ENCODE measurements at places on chromosomes 5 and 9. TPM values are rescaled to one million over a fixed set of nuclear protein-coding genes. Genes with fewer than 3 reads are reported as not detected.

The ATOSB gene
- 12.2 TPM for total RNA-seq

The TSSK1B gene
- total RNA-seq, result under 0.01 TPM

GRCh38 chr5:56356121-56356835, 123.1 kb upstream of the ANKRD55 start:
- no peak for DNase-seq

DNA sequence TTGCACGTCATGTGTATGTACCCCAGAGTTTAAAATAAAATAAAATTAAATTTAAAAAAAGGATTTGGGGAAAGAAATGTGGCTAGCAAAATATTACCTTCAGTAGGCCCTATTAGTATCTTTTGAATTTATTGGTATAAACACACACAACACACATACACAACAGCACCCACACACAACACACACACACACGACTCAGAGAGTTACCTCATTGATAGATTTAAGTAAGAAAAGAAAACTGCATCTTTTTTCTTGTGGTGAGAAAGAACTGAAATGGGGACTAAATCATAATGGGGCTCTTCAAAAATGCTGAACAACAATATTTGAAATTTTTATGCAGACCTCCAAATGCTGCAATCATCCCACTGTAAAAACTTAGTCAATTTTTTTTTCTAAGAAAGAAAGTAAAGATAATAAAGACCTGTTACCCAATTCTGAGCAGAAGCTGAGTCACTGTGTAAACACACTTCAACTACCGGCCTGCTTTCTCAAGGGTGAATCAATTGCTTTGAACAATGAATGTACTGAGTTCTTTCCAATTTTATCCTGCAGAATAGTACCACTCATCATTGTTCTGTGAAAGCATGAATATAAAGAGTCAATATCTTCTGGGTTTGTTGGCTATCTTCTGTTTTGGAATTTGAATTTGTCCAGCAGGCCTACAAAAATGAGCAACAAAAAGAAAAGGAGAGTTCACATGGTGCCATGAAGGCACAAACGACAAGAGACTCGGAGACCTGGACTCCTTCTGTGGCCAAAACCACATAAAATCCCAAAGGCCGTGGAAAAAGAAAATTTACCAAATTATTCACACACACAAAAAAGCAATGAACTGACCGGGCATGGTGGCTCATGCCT, 57.9 kb upstream of the CCNG1 start:
- peak; percentile 8 for DNase-seq

DNA sequence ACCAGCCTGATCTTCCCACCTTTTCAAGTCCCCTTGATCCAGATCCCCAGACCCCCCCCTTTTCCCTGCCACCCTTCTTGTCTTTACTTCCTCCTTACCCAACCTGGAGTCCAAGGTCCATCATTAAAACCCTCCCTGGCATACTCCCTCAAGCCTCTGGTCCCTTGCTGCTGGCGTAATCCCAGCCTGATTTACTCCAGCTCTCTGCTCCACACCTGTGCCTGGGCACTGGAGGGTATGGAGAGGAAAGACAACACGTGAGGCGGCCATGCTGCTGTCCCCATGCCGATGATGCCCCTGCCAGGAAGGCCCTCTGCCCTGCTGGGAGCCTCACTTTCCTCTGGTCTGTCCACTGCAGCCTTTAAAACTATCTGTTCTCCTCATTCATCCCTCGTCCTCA, 5.1 kb downstream of the B4GALT7 start:
- DNase-seq, result no peak

DNA sequence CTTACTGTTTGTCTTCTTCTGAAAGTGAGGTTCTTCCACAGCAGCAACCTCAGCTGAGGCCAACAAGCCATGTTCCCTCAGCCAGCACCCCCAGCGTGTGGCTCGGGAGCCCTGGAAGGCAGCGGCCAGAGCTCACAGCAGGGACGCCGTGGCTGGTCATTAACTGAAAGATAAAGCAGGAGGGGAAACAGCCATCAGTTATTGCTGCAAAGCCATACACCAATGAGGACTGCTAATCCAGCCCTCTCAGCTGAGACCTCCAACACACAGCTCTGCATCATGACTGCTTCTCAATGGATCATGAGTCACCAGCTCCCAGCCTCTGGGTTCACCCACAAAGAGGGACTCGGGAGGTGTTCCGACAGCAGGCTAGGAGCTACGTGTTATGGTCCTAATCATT, 24.3 kb downstream of the ABCA1 start:
- no peak for DNase-seq

- no peak for DNase-seq
Observed at GRCh38 chr5:135631391-135631790, 52.6 kb upstream of the CXCL14 start.

GRCh38 chr5:141811287-141812155, 66.7 kb downstream of the PCDH1 start:
- peak; percentile 61 for DNase-seq

DNA sequence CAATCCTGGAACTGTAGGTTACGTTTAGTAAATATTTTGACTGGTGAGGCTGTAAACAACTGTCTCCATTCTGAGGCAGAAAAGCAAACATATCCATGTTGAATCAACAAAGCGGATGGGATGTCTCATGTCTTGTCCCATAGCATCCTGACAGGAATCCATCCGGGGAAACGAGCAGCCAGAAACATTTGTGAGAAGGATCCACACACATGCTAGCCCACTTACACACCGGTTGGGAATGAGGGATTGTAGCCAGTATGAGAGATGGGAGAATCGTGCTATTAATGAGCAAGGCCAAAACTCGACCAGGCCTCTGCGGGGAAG, 117.5 kb downstream of the FSTL4 start:
- DNase-seq, result no peak

GRCh38 chr5:88119535-88120125, 149.0 kb downstream of the TMEM161B start:
- DNase-seq, result no peak

GRCh38 chr5:135821061-135821801, 13.2 kb upstream of the SLC25A48 start:
- no peak for DNase-seq

DNA sequence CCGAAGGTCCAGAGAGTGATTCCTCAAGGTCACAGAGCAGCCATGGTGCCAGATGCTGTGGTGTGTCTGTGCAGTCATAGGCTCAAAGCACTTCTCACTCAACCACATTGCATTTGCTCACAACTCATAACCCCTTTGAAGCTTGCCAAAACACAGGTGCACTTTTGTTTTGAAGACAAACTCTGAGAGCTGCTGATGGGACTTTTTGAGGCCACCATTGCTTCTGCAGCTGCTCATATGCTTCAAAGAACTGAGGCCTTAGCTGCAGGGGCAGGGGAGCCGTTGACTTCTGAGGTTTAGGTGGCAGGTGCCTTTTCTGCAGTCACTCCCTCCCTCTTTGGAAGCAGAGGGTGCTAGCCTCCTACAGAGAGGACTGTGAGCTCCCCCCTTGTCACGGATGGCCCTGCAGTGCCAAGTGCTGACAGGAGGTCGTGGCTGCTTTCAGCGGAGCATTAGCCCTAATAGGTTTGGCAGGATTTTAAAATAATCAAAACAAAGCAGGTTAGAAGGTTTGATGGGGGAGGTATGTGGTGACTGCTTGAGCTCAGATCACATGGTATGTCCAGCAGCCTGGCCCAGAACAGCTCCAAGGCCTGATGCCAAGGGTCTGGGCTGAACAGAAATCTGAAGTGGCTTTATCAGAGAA, 232.1 kb downstream of the MAN2A1 start:
- no peak for DNase-seq

DNA sequence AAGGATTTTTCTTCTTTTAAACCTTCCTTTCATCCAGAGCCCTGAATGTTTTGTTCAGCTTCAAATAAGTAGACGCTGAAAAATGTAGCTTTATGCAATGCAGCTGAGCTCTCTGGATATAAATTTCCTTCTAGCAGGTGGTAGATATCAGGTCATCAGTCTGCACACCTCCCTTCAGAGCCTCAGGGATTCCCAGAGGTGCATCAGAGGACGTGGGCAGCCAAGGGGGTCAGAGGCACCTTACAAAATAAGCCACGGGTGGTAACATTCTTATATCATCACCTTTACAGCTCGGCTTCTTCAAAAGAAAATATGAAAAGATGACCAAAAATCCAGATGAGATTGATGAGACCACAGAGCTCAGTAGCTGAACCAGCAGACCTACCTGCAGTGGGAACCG, 19.3 kb downstream of the MOCS2 start:
- DNase-seq, result no peak

GRCh38 chr5:133309984-133310621, 258.3 kb downstream of the HSPA4 start:
- no peak for DNase-seq

GRCh38 chr5:136279314-136279713, 86.0 kb downstream of the TRPC7 start:
- DNase-seq, result no peak

DNA sequence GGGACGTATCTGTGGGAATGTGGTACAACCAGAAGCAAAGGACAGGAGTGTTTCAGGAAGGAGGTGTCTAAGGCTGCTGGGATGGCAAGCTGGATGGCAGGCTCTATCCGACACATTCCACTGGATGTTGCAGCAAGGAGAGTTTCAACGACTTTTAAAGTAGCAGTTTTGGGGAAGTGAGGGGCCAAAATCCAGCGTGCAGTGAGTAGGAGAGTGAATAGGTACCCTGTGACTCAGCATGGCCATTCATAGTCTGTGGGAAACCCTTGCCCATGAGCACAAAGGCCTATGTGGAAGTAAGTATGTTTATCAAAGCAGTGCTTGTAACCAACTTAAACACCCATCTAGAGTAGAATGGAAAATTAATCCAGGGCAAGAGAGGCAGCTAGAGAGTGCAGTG, 664.7 kb downstream of the ACTL7B start:
- DNase-seq, result no peak
